NCI-H1930 (cell line): ENCODE measurements at places on chromosomes 7 and 10.

DNA sequence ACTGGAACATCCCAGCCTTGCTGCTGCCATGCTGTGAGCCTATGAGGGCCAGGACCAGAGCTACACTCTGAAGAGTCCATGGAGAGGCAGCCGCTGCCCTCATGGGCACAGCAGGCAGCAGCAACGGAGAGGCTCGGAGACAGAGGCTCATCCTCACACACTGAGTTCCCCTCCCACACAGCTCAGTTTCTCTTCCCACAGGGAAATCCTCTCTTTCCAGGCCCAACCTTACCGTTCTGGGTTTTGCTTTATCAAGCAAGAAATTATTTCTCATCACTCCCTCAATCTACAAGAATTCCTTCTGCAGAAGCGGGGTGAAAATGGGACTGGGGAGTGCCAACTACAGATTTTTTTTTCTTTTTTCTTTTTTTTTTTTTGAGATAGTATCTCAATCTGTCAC is 36.6 kb downstream of the GOLGA7B start:
- no peak for DNase-seq

GRCh38 chr7:107937531-107937930 is 46.5 kb downstream of the DLD start:
- no peak for DNase-seq

DNA sequence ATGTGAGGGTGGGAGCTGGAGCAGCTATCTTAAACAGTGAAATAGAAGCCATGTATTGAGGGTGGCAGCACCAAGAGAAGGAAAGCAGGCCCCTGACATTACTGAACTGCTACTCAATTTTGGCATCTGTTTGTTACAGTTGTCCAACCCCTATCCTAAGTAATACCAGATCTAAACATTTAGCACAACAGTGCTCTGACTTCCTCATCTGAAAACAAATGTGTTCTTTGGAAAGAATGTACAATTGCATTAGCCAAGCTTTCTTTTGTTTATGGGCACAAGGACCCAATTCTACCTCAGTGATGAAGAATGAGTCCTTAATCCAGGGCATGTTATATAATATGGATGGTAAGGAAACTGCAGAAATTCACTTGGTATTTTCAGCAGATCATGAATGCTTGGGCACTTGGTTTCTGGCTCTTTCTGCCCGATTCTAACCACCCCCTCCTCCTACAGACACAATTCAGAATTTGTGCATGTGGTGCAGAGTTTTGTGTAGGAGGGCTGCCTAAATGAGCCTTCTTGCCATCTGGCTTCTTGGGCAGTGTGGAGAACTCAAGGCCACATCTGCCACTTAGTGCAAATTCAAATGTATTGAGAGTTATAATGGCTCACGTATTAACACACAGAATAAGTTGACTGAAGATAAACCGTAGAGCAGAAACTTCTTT is 36.9 kb upstream of the KMT2E start:
- no peak for DNase-seq

- no peak for DNase-seq
Observed at GRCh38 chr10:52121688-52122087, 192.4 kb upstream of the DKK1 start.
